ENCODE measurements at places on chromosomes 6 and 20. TPM values are rescaled to one million over a fixed set of nuclear protein-coding genes. Genes with fewer than 3 reads are reported as not detected.

PAK5 gene
- total RNA-seq: 0.20 TPM

PPIL6 gene
- total RNA-seq: 1.0 TPM

NAA20 gene
- total RNA-seq: 48.1 TPM

BPIFB2 gene
- not detected for total RNA-seq

PTCRA gene
- not detected for total RNA-seq

JAG1 gene
- 54.0 TPM for total RNA-seq

ULBP3 gene
- total RNA-seq: 5.8 TPM

ZGPAT gene
- 27.6 TPM for total RNA-seq

DNA sequence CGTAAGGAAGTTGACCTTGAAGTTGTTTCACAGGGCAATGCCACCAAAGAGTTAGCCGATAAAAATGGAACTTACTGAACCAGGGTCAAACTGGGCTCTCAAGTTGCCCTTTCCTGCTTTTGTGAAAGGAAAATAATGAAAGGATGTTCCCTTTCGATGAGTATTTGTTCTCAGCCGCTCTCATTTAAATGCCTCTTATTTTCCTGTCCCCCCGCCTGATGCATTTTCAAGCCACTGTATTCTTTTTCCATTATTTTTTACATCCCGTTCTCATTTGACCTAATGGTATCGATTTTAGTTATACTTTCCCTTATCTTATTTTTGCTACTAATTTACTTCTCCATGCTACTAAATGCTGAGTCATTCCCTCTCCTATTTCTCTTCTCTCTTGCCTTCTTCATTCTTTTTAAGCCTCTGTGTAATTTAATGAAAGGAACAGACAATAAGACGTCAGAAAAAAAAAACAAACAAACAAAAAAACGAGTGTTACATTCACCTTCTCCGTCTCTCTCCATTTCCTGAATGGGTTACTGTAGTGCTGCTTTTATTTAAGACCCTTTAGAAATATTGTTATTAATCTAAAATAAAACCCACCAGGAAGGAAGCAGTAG is 655 bp upstream of the NDUFAF4 start:
- no peaks in the 10 kb centered on the region for H3K27me3 ChIP-seq
- H3K36me3 ChIP-seq: peaks cover 9% of the 10 kb centered on the region
- H3K4me3 ChIP-seq: peak overlapping the region; percentile 82

GRCh38 chr6:149233056-149233715 is 84.3 kb upstream of the TAB2 start:
- H3K36me3 ChIP-seq: no peaks in the 10 kb centered on the region
- H3K4me3 ChIP-seq: no peak overlapping the region
- H3K27me3 ChIP-seq: no peaks in the 10 kb centered on the region
- H3K27ac ChIP-seq: no peak overlapping the region
- H3K4me1 ChIP-seq: no peaks in the 10 kb centered on the region

DNA sequence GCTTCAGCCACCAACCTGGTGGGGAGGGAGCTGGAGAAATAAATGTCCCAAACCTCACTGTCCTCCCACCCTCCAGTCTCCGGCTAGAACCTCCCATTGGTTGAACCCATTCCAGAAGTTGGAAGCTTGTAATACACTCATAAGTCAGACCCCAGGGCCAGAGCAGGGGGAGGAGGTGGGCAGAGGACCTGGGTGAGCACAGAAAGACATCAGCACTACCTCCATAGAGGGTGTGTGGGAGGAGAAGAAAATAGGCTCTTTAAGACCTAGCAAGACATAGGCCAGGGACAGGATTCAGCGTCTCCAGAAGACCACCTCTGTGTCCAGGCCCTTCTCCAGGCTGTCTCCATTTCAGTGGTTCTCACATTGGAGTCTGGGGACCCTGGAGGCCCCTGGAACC is 73.3 kb upstream of the TOP1 start:
- H3K36me3 ChIP-seq: no peaks in the 10 kb centered on the region
- H3K4me1 ChIP-seq: no peaks in the 10 kb centered on the region
- H3K27ac ChIP-seq: no peak overlapping the region
- no peaks in the 10 kb centered on the region for H3K27me3 ChIP-seq
- no peak for DNase-seq

DNA sequence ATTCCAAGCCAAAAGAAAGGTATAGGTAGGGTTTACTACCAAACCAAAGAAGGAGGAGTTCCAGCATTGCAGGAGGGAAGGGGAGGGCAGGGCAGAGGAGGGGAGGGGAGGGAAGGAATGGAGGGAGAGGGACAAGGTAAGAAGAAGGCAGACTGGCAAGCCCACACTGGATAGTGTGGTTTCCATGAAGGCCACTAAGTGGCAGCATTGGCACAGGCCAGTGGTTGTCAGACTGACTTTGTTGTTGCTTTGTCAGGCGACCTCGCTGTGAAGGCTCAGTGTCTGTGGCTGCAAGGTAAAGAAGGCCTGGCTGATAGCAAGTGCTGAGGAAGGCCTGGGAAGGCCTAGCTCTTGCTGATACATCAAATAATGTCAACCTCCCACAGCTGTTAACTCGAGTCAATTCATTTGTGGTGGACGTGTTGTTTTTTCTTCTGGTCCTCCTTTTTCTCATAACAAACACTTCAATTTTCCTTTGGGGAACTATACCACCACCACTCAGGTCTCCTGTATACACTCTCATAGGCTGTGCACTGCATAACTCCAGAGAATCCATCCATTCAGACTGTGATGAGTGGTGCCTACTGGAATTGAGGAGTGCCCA is 7.7 kb upstream of the ZNF334 start:
- H3K27me3 ChIP-seq: no peaks in the 10 kb centered on the region
- no peak overlapping the region for H3K4me3 ChIP-seq
- no peaks in the 10 kb centered on the region for H3K4me1 ChIP-seq
- DNase-seq: peak; percentile 88

- no peaks in the 10 kb centered on the region for H3K27me3 ChIP-seq
- no peak overlapping the region for H3K27ac ChIP-seq
- H3K4me1 ChIP-seq: no peaks in the 10 kb centered on the region
- H3K4me3 ChIP-seq: no peak overlapping the region
- peak; percentile 30 for DNase-seq
Observed at GRCh38 chr20:37342231-37343177, 3.4 kb upstream of the SRC start.

DNA sequence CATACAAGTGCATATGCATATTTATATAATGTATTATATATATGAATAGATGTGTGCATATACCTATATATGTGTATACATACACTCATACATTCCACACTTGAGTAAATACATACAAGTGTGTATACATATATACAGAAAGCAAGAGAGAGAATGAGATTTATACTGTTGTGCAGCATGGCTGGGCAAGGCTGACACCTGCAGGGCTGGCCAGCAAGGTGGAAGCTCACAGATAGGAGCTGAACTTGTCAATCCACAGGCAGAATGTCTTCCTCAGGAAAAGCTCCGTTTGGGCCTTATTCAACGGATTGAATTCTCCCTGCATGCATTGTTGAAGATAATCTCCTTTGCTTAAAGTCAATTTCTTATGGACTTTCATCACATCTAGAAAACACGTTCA is 256.7 kb downstream of the ZNF217 start:
- H3K4me3 ChIP-seq: no peak overlapping the region
- no peaks in the 10 kb centered on the region for H3K36me3 ChIP-seq
- H3K4me1 ChIP-seq: no peaks in the 10 kb centered on the region

GRCh38 chr6:5833120-5833519 is 173.6 kb downstream of the NRN1 start:
- H3K27ac ChIP-seq: no peak overlapping the region
- H3K4me1 ChIP-seq: no peaks in the 10 kb centered on the region
- no peak overlapping the region for H3K4me3 ChIP-seq
- no peaks in the 10 kb centered on the region for H3K27me3 ChIP-seq
- no peaks in the 10 kb centered on the region for H3K36me3 ChIP-seq

GRCh38 chr6:20340068-20340848 is 61.4 kb upstream of the E2F3 start:
- no peak overlapping the region for H3K27ac ChIP-seq
- no peaks in the 10 kb centered on the region for H3K27me3 ChIP-seq
- H3K4me3 ChIP-seq: no peak overlapping the region
- H3K4me1 ChIP-seq: no peaks in the 10 kb centered on the region

- DNase-seq: peak; percentile 88
- peaks cover 4% of the 10 kb centered on the region for H3K4me1 ChIP-seq
- no peak overlapping the region for H3K27ac ChIP-seq
Observed at GRCh38 chr6:36660771-36661471, 17.6 kb upstream of the CDKN1A start.

DNA sequence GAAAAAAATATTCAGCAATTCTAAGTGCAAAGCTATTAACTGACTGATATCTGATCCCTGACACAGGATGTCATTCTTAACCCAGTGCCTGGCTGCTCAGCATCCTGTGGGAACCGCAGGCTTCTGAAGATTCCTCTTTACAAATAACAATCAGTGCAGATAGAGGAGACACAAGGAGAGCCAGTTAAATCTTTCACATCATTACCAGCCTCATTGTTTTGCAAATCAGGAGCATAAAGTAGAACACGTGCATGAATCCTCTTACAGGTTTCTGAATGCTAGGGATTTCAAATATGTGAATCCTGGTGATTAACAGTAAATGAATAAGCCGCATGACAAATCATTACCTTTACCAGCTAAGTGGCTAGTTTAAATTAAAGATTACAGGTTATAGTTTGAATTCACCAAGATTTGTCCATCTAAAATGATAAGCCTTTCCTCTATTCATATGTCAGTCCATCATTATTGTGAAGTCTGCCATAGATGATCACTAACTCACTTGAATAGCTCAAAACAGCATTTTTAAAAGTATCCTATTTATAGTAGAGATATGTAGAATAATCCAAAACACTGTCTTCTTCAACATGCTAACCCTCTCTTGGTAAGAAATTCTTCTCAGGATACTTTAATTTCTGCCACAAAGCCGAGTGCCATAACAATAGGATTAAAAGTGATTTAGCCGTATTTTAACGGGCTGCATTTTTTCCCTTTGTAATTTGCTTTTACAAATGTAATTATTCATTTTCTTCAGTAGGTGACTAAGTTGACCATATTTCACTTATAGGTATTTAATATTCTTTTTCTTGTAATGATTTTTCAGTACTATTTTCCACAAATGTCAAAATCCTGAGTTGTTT is 367.3 kb upstream of the EPHA7 start:
- DNase-seq: peak; percentile 82
- H3K27ac ChIP-seq: peak overlapping the region; percentile 90
- no peaks in the 10 kb centered on the region for H3K27me3 ChIP-seq
- peaks cover 10% of the 10 kb centered on the region for H3K4me1 ChIP-seq
- H3K4me3 ChIP-seq: peak overlapping the region; percentile 43

DNA sequence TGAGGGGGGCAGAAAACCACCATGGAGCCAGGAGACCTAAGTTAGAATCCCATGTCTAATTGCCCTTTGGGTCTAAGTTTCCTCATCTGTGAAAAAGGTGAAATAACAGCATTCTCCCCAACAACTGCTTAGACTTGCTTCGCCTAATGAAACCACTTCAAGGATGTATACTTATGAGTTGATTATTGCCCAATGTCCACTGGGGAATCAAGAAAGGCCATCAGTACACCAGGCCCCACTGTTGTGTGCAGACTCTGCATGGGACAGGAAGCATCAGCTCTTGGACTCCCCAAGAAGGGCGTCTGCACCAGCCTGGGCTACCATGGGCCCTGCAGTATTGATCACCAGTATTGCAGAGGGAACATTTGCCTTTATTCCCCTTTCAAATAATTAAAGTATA is 189.6 kb downstream of the MAFB start:
- H3K4me1 ChIP-seq: peaks cover 3% of the 10 kb centered on the region
- no peak overlapping the region for H3K4me3 ChIP-seq
- no peaks in the 10 kb centered on the region for H3K27me3 ChIP-seq
- no peak for DNase-seq

DNA sequence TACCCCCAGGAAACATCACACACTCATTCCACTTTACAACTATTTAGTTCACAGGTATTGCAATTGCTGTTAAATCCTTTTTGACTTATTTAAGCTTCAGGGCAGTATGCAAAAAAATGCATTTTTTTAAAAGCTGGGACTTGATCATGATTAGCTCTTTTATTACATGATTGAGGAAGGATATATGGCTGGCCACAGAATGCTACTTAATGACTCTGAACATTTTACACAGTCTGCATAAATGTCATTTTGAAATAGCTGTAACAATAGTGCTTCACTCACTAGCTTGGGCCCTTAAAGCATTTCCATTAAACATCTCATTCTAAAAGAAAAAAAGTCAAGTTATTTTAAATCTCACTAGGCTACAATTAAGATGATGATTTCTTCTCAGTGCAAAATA is 429.7 kb downstream of the FRK start:
- H3K27me3 ChIP-seq: no peaks in the 10 kb centered on the region
- H3K4me1 ChIP-seq: no peaks in the 10 kb centered on the region
- H3K36me3 ChIP-seq: no peaks in the 10 kb centered on the region
- no peak for DNase-seq
- no peak overlapping the region for H3K4me3 ChIP-seq

DNA sequence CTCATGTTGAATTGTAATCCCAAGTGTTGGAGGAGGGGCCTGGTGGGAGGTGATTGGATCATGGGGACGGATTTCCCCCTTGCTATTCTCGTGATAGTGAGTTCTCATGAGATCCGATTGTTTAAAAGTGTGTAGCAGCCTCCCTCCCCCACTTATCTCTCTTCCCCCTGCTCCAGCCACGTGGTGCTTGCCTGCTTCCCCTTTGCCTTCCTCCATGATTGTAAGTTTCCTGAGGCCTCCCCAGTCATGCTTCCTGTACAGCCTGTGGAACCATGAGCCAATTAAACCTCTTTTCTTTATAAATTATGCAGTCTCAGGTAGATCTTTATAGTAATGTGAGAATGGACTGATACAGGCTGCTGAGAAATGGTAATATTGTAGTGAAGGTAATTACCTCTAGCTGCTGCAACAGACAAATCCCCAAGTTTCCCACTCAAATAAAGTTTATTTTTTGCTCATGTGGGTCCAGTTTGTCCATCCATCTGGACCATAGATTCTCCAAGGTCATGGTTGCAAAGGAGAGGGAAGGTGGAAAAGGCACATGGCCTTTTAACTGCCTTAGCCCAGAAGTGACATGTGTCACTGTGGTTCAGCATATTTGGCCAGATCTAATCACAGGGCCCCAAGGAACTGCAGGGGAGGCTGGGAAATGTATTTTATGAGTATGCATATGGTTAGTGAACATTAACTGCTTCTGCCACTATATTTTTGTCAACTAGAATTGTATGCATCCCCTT is 89.2 kb downstream of the TRMT11 start:
- H3K27me3 ChIP-seq: no peaks in the 10 kb centered on the region
- no peak overlapping the region for H3K27ac ChIP-seq
- no peak for DNase-seq

- DNase-seq: no peak
- H3K27me3 ChIP-seq: no peaks in the 10 kb centered on the region
- no peak overlapping the region for H3K4me3 ChIP-seq
- H3K4me1 ChIP-seq: no peaks in the 10 kb centered on the region
- H3K27ac ChIP-seq: no peak overlapping the region
Observed at GRCh38 chr6:112717856-112718255, 370.7 kb downstream of the RFPL4B start.

DNA sequence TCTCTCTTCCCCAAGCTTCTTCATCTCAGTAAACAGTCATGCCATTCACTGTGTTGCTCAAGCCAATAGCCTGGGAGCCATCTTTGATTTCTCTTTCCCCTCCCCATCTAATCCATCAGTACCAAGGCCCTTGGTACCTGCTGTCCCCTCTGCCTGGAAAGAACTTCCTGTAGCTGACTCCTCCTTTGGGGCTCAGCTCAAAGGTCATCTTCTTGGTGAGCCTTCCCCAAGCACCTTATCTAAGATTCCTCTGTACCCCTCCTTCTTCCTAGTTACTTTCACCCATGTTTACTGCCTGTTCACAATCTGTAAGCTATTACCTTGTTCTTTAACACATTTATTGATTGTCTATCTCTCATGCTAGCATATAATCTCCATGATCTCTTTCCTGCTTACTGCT is 3.5 kb downstream of the AARS2 start:
- DNase-seq: no peak
- H3K27ac ChIP-seq: no peak overlapping the region
- H3K36me3 ChIP-seq: peaks cover 68% of the 10 kb centered on the region
- H3K27me3 ChIP-seq: peaks cover 2% of the 10 kb centered on the region
- H3K4me1 ChIP-seq: no peaks in the 10 kb centered on the region
- H3K4me3 ChIP-seq: no peak overlapping the region

All from H9 (cell line).